ENCODE measurements at places on chromosomes 3 and 15. TPM values are rescaled to one million over a fixed set of nuclear protein-coding genes. Genes with fewer than 3 reads are reported as not detected.

- peak; percentile 64 for DNase-seq
- peaks cover 30% of the 10 kb centered on the region for H3K36me3 ChIP-seq
- peaks cover 12% of the 10 kb centered on the region for H3K27me3 ChIP-seq
- peak overlapping the region; percentile 98 for H3K4me3 ChIP-seq
- H3K4me1 ChIP-seq: peaks cover 55% of the 10 kb centered on the region
- H3K27ac ChIP-seq: peak overlapping the region; percentile 98
Measured at GRCh38 chr3:105365391-105366325, 1.1 kb upstream of the ALCAM start.

DNA sequence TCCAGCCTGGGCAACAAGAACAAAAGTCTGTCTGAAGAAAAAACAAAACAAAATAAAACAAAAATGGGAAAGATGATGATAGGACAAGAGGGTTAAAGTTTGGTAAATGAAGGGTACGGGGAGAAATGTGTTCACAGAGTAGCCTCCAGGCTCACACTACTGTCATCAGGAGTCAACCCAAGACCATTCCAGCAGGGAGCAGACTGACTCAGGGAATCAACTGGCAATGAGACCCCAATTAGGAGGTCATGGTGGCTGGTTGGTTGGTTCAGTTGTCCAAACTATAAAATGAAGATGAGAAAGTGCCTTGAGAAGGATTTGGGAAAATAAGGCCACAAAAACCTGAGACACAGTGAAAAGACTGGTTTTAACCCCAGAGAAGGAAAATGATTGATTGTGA lies 51.8 kb downstream of the KLHL6 start:
- H3K27ac ChIP-seq: no peak overlapping the region
- no peaks in the 10 kb centered on the region for H3K36me3 ChIP-seq
- H3K4me3 ChIP-seq: no peak overlapping the region
- peaks cover 16% of the 10 kb centered on the region for H3K27me3 ChIP-seq
- DNase-seq: no peak
- H3K4me1 ChIP-seq: no peaks in the 10 kb centered on the region

DNA sequence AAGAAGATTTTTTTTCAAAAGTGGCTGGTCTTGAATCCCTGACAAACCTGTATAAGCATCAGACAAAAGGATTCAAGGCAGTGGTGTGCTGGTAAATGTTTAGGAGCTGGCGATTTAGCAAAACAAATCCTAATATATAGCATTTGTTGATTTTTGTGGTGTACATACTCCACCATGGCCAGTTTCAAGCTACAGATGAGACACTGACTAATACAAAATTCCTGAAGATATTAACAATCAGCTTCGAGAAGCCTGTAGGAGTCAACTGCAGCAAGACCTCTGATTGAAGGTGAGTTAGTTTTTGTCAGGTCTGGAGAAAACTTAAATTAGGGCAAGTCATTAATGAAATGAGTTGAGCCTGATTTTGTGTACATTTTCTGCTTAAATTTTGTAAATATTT lies 6.7 kb downstream of the STRIT1 start:
- H3K4me1 ChIP-seq: peaks cover 11% of the 10 kb centered on the region
- peak; percentile 5 for DNase-seq
- no peaks in the 10 kb centered on the region for H3K27me3 ChIP-seq
- no peak overlapping the region for H3K4me3 ChIP-seq

The CTXND1 gene
- total RNA-seq: not detected

GRCh38 chr3:163273694-163274093 lies 1777.1 kb downstream of the OTOL1 start:
- H3K4me1 ChIP-seq: no peaks in the 10 kb centered on the region
- DNase-seq: no peak
- H3K27ac ChIP-seq: no peak overlapping the region

DNA sequence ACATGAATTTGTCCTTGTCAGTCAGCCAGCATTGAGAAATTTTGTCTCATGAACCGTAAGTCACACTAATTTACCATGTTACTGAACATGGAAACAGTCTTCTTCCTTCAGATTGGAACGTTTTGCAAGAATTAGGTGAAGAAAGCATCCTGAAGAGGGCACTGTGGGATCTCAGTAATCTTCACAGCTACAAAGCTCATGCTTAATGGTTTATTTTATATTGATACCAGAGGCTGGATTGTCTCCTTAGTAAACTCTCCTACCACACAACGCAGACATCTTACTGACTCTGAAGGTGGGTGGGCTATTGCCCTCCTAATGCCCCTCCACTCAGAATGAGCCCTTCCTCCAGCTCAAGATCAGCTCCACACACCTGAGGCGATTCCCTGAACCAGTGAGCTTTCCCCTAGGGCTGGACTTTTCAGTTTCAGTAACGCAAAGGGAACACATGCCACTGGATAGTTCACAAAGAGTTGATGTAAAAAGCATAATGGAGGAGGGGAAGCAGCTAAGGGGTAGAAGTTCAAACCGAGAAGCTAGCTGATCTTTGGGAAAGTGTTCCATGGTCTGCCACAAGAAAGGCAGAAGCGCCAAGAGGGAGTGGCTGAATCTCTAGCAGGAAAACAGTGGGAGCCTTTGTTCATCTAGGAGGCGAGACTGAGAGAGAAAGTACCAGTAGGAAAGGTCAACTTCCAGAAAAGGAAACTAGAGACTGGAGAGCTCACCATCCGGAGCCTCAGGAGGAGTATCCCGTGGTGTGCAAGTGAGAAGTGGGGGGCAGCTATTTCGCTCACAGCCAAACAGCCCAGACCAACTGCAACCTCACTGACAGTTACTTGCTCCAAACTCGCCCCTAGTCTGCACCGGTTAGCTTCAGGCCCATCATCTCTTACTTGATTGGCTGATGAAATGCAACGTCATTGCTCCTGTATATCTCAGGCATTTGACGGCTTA lies at the start of gene SLC9C1:
Gene SLC9C1, minus strand, starts transcription at position 849 of the 954 bp plus-strand sequence. CDS start 7,425 bp downstream, outside the sequence.
- peak within 1 kb of the TSS; percentile 51 for H3K27ac ChIP-seq
- DNase-seq: peak; percentile 53
- H3K4me1 ChIP-seq: peaks cover 14% of the 10 kb centered on the region
- H3K4me3 ChIP-seq: peak within 1 kb of the TSS; percentile 86
- peaks cover 7% of the 10 kb centered on the region for H3K27me3 ChIP-seq
- no peaks in the 10 kb centered on the region for H3K36me3 ChIP-seq

GRCh38 chr3:57985176-57985983 lies 22.8 kb upstream of the FLNB start:
- H3K27me3 ChIP-seq: no peaks in the 10 kb centered on the region
- H3K27ac ChIP-seq: peak overlapping the region; percentile 11
- H3K4me3 ChIP-seq: no peak overlapping the region

- H3K36me3 ChIP-seq: peaks cover 16% of the 10 kb centered on the region
- no peak overlapping the region for H3K27ac ChIP-seq
- H3K4me3 ChIP-seq: no peak overlapping the region
- H3K27me3 ChIP-seq: peaks cover 1% of the 10 kb centered on the region
Measured at GRCh38 chr15:58487041-58487723, 55.4 kb downstream of the LIPC start.

GRCh38 chr3:124363476-124363875 lies 366.8 kb upstream of the UMPS start:
- H3K27me3 ChIP-seq: peaks cover 10% of the 10 kb centered on the region
- peak; percentile 38 for DNase-seq
- peaks cover 8% of the 10 kb centered on the region for H3K4me1 ChIP-seq
- H3K27ac ChIP-seq: no peak overlapping the region
- H3K4me3 ChIP-seq: no peak overlapping the region

The SPCS1 gene
- 193 TPM for total RNA-seq

The GOLGA8H gene
- not detected for total RNA-seq

DNA sequence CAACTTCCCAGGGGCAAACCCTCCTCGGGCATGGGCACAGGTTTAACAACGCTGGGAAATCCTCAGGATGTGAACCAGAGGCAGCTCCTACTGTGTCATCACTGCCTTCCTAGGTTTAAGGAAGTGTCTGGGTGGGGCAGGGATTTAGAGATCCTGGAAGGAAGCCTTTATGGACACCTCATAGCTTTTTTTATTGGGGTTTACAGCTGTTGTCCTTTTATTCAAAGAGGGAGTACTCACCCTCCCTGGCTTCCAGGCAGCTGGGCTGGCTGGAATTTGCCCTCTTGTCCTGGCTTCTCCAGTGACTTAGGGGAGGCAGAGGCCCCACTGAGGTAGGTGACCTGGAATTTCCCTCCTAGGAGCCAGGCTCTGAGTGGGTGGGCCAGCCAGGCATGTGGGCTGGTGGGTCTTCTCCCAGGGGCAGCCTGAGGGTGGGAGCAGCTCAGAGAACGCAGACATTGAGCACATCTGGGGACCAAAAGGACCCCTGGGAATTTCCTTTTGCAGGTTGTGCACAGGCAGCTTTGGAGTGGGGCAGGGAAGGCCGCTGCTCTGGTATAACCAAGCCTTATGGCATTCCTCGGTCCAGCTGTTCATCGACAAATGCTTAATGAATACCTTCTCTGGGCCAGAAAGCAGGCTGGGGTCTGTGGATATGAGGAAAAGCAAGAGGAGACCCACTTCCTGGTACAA lies 13.5 kb upstream of the FAM3D start:
- H3K27ac ChIP-seq: no peak overlapping the region
- H3K4me1 ChIP-seq: peaks cover 12% of the 10 kb centered on the region
- peaks cover 33% of the 10 kb centered on the region for H3K27me3 ChIP-seq
- no peaks in the 10 kb centered on the region for H3K36me3 ChIP-seq

- H3K4me3 ChIP-seq: peak overlapping the region; percentile 60
- DNase-seq: peak; percentile 94
- peaks cover 95% of the 10 kb centered on the region for H3K4me1 ChIP-seq
- H3K27ac ChIP-seq: peak overlapping the region; percentile 96
- H3K36me3 ChIP-seq: peaks cover 47% of the 10 kb centered on the region
Measured at GRCh38 chr15:32870240-32871033, 152.6 kb downstream of the GREM1 start.

The PATL2 gene
- total RNA-seq: 0.15 TPM

The TMEM212 gene
- not detected for total RNA-seq

- H3K27ac ChIP-seq: no peak overlapping the region
- H3K27me3 ChIP-seq: no peaks in the 10 kb centered on the region
- H3K4me3 ChIP-seq: no peak overlapping the region
- H3K36me3 ChIP-seq: peaks cover 35% of the 10 kb centered on the region
- H3K4me1 ChIP-seq: peaks cover 7% of the 10 kb centered on the region
- no peak for DNase-seq
Measured at GRCh38 chr3:101588616-101589015, 14.6 kb downstream of the PCNP start.

DNA sequence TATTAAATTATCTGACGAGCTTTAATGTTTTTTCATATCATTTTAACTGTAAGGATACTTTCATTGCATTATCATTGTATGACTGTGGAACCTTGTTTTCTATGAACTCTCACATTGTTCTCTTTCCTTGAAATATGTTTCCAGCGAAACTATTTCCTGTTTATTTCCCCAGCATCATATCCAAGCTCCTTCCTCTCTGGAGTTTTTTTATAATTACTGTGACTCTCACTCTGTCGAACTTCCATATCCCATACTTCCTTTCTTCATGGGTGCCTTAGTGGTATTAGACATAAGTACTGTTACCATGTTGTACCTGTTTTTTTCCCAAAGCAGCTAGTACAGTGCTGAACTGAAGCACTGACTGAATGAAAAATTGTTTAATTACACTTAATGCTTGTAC lies 373.6 kb upstream of the CNTN3 start:
- no peaks in the 10 kb centered on the region for H3K27me3 ChIP-seq
- H3K4me1 ChIP-seq: no peaks in the 10 kb centered on the region
- H3K4me3 ChIP-seq: no peak overlapping the region
- no peaks in the 10 kb centered on the region for H3K36me3 ChIP-seq
- DNase-seq: no peak

DNA sequence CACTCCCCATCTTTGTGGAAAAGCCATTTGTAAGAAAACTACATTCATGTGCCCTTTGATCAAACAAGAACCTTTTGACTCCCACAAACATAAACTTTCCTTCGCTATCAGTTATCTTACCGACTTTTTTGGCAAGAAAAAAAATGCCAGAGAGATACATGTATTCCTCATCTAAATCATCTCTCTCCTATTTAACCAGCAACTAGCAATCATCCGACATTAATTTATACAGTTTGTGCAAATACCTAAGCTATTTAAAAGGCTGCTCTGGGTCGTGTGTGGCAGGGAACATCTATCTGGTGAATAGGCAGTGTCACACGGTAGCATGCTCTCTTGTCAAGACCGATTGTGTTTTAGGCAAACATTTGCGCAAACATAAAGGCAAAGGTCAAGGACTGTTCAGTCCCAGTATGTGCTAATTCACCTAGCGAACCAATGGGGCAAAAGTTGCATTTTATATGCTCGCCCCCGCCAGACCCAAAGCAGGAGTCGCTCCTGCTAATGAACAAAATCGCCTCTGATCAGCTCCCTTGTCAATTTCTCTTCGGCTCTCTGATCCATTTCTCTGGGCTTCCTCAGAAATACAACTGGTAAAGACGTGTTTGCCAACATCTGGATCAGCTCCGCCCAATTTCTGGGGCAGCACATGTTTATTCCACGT lies 37.7 kb downstream of the ZIC4 start:
- H3K4me1 ChIP-seq: peaks cover 5% of the 10 kb centered on the region
- H3K4me3 ChIP-seq: no peak overlapping the region
- DNase-seq: no peak
- peaks cover 66% of the 10 kb centered on the region for H3K27me3 ChIP-seq
- H3K36me3 ChIP-seq: no peaks in the 10 kb centered on the region

- H3K27ac ChIP-seq: no peak overlapping the region
- no peak overlapping the region for H3K4me3 ChIP-seq
- no peaks in the 10 kb centered on the region for H3K27me3 ChIP-seq
- no peak for DNase-seq
- H3K36me3 ChIP-seq: no peaks in the 10 kb centered on the region
Measured at GRCh38 chr3:178603735-178604134, 67.5 kb downstream of the KCNMB2 start.

DNA sequence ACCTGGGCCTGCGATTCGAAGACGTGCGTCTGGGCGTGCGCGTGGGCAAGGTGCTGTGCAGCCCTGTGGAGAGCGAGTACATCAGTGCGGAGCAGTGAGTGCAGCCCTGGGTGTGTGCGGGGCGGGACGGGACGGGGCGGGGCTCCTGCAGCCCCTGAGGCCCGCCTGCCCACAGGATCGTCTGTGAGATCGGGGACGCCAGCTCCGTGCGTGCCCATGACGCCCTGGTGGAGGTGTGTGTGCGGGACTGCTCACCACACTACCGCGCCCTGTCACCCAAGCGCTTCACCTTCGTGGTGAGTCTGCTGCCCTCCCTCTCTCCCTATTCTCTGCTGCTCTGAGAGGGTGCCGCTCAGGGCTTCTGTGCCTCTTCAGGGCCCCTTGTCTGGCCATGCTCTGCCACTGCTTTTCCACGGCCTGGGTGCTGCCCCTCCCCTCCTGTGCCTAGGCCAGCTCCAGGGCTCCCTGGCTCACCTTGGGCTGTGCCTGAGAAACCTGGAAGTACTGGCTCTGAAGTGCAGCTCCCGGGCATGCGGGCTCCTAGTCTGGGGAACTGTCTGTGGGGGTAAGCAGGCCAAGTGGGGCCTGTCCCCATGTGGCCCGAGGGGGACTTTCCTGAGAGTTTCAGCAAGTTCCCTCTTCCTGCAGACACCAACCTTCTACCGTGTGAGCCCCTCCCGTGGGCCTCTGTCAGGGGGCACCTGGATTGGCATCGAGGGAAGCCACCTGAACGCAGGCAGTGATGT lies 31.8 kb downstream of the PLXNA1 start:
- DNase-seq: no peak
- H3K4me1 ChIP-seq: peaks cover 18% of the 10 kb centered on the region
- peaks cover 4% of the 10 kb centered on the region for H3K36me3 ChIP-seq
- no peak overlapping the region for H3K4me3 ChIP-seq
- H3K27ac ChIP-seq: no peak overlapping the region
- peaks cover 4% of the 10 kb centered on the region for H3K27me3 ChIP-seq

GRCh38 chr3:197006446-197006845 lies 23.2 kb downstream of the MELTF start:
- H3K27me3 ChIP-seq: peaks cover 4% of the 10 kb centered on the region
- H3K27ac ChIP-seq: no peak overlapping the region
- no peak for DNase-seq
- no peaks in the 10 kb centered on the region for H3K36me3 ChIP-seq

GRCh38 chr15:66498501-66499386 lies 1.2 kb upstream of the SNAPC5 start:
- H3K27me3 ChIP-seq: peaks cover 23% of the 10 kb centered on the region
- peak overlapping the region; percentile 93 for H3K4me3 ChIP-seq
- H3K36me3 ChIP-seq: peaks cover 64% of the 10 kb centered on the region
- DNase-seq: peak; percentile 52
- peaks cover 53% of the 10 kb centered on the region for H3K4me1 ChIP-seq

Measured in HFFc6 (cell line).